ENCODE measurements at places on chromosomes 1 and 21. TPM values are rescaled to one million over a fixed set of nuclear protein-coding genes. Genes with fewer than 3 reads are reported as not detected.
A peak's percentile ranks its signal among the peaks of the same experiment; 100 is the strongest.

DNA sequence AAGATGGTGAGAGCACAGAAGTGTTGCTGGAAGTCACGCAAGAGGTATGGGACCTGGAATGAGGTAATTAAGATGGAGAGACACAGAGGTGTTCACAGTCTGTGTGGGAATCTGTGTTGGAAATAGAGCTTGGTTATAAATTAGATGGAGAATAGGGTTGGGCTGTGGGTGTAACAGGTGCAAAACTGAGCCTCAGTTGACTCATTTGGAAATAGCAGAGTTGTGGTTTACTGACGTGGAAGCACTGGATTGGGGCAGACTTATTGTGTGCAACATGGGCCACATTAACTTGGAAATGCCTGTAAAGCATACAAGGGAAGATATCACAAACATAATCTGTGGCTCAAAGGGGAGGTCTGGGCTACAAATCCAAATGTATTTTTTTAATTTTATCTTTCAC lies 13.0 kb downstream of the CAMSAP2 start:
- no peak for DNase-seq

- DNase-seq = no peak
Measured at GRCh38 chr1:30159015-30159414, 564.4 kb downstream of the MATN1 start.

DNA sequence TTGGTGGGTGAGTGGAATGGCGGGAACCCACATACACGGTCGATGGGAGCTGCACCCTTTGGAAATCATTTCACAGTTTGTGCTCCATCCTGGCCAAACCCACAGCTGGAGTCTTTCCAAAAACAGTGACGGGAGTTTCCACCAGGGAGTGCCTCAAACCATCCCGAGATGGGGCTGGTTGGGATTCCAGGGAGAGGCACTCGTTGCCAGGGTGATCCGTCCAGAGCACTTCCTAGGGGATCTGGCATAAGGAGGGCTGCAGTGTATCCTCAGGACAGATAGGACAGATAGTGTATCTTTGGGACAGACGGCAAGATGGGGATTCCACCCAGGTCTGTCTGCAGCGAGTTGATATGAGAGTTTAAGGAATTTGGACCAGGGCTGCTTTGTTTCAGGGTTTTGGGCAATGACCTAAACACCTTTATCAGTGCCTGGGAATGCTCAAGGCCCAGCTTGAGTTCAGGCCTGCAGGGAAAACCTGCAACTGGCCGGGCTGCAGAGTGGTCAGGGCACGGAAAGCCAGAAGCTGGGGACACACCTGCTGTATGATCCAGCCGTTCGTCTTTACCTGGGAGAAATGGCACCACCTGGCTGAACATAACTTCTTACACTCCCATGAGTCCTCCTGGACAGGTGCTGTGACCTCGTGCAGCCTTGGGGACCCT lies 3.4 kb upstream of the POFUT2 start:
- no peak for DNase-seq

GRCh38 chr1:36961062-36961615 lies 73.2 kb downstream of the GRIK3 start:
- no peak for DNase-seq

DNA sequence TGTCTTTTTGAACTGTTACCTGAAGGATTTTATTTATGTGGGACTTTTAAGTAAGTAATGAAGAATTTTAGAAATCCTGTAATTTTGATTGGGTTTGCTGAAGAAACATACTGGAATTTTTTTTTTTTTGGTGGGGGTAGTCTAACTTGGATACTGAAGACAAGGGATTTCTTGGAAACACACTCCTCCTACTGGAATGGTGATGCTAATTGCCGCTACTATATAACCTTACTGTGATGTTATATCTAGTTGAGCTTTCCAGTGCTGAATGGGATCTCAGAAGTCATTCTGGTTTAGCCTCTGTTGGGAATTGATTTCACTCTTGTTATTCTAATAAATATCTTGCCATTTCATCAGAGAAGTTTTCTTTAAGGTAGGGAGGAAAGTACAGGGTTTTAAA lies 8.4 kb downstream of the PPP2R5A start:
- peak; percentile 58 for DNase-seq

DNA sequence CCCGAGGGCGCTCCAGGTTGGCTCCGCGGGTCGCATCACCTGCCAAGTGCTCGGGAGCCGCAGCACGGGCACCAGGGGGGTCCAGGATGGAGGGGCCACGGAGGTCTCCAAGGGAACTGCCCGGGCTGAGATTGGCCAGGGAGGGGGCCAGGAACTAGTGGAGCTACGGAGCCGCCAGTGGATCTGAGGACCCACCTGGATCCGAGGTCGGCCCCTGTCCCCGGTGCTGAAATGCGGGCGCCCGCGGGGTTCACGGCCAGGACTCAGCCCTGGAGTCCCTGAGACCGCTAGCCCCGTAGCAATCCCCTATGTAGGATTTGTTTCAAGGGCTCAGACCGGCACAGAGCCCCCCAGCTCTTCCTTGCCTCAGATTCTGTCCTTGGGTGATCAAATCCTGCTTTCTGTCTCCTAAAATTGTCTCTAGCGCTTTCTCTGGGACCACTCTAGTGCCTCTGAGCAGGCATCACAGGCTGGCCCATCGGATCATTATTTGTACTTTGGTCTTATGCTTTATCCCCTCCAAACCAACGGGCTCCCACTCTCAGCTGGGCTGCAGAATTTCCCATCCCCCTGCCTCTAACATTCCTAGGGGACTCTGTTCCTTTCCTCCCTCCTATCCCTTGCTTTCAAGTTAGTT lies 27.3 kb downstream of the KIAA2013 start:
- DNase-seq = no peak

- no peak for DNase-seq
Measured at GRCh38 chr21:42735944-42736343, 82.5 kb downstream of the PDE9A start.

GRCh38 chr1:20975668-20976067 lies 188.6 kb upstream of the HP1BP3 start:
- no peak for DNase-seq

DNA sequence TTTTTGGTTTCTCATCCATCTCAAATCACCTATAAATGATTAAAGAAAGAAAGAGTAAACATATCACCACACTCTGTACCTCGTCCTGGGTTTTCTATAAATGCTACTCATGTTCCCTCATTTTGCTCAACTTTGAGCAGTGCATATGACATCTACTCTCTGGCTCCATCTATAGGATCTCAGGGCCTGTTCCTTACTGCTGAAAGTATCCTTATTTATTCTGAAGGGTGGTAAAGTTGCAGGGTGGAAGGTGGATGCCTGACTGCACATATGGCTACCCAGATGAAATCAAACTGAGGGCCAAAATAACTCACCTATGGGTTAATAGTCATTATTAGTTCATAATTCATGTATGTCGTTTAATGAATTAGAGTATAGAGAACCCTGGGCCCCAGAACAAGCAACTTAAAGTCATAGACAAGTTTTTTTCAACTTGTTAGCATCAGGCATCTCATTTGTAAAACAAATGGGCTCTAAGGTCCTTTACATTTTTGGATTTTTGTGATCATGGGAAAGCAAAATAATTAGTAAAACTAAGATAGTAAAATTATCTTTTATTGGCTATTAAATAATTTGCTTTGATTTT lies 46.5 kb downstream of the NCF2 start:
- DNase-seq = peak; percentile 76

DNA sequence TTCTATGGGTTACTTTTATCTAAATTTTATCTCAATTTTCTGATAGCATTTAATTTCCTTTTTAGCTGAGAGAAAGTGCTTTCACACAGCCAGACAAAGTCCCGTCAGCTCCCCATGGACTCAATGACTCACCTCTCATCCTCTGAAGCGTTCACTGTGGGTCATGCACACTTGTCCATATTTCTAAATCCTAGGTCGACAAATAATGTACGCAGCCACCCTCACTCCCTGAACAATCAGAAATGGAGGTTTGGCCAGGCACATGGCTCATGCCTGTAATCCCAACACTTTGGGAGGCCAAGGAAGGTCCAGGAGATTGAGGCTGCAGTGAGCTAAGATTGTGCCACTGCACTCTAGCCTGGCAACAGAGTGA lies 42.4 kb upstream of the COA6 start:
- no peak for DNase-seq

DNA sequence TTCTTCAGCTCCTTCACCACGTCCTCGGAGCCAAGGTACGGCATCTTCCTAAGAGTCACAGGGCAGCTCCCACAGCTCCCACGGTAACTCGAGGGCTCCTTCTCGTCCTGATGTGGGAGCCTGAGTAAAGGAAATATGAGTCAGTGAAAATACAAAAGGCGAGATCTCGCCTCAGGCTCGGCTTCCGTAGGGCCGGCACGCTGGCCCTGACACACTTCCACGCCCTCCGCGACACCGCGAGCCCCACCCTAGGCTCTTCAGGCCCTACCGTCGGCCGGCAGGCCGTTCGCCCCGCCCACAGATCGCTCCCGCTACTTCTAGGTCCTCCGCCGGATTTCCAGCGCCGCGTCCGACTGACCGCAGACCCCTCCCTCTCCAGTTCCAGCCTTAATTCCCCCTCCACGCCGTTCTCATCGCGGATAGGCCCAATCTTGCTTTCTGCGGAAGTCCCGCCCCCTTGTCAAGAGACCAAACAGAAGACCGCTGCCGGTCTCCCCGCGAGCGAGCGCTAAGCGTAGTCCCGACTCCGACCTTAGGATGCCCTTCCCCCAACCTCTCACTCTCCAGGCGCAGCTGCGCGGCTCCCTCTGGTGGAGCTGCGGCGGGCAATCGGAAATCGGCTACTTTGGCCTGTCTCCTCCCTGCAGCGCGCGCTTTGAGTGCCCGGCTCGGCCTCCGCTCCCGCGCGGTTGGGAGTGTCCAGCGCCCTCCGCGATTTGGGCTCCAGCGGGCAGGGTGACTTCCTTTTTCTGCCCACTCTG lies at the start of the genes AP4B1 and DCLRE1B:
TSS of gene AP4B1 (minus strand) at position 126 of the 761 bp plus-strand sequence. CDS start at position 44, 82 bp downstream.
TSS of gene DCLRE1B (plus strand) at position 653 of the 761 bp plus-strand sequence. CDS start 261 bp downstream, outside the sequence.
- peak; percentile 98 for DNase-seq

GRCh38 chr21:30463713-30464112 lies 16.5 kb downstream of the KRTAP19-1 start:
- no peak for DNase-seq

GRCh38 chr1:150273311-150273710 lies 721 bp downstream of the C1orf54 start:
- DNase-seq = no peak

DNA sequence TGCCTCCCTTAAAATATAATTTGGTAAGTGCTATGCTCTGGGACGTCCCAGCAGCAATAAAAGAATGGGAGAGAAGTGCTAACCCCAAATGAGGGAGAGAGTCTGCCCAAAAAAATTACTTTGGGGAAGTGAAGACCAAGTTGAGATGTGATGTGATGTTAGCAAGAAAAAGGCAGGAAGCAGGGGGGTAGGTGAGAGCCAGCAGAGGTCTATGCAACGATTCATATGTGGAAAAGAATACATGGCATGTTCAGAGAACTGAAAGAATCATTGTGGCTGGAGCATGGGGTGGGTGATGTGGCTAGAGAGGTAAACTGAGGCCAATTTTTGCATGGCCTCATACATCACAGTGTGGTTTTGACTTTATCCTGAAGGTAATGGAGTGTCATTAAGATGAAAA lies 5.6 kb upstream of the CTPS1 start:
- no peak for DNase-seq

GRCh38 chr1:67052741-67053534 lies 1.0 kb downstream of the SLC35D1 start:
- peak; percentile 42 for DNase-seq

DNA sequence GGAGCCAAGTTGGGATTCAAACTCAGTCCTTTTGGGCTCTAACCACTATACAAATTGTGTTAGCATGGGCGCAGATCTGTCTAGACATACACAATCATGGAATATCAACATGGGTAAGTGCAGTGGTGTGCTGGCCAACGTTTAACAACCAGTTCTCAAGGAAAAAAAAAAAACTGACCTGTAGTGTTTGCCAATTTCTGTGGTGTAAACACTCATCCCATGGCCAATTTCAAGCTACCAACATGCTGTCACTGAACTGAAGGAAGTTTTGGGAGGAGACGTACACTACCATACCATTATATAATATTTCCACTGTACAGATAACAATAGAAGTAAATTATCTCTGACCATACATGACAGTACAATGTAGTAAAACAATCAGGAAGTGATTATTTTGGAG lies 3.2 kb downstream of the TCEA3 start:
- DNase-seq = no peak

DNA sequence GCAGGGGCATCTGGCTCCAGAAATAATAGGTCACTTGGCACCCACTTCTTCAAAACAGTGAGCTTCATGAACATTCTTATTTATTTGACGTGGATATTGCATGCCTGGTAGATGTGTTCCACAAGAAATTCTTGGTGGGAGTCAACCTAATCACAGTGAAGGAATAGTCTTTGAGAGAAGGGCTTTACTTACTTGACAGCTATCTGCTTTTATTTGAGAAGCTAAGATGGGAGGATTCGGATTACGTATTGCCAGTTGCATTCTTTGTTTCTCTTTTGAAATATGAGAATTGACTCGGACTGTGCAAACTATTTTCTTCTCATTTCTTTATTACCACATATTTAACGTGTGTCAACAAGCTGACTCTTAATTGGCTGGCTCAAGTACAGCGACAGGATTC lies 117.2 kb downstream of the FASLG start:
- DNase-seq = no peak

GRCh38 chr1:226457307-226457712 lies 49.4 kb upstream of the PARP1 start:
- DNase-seq = no peak

DNA sequence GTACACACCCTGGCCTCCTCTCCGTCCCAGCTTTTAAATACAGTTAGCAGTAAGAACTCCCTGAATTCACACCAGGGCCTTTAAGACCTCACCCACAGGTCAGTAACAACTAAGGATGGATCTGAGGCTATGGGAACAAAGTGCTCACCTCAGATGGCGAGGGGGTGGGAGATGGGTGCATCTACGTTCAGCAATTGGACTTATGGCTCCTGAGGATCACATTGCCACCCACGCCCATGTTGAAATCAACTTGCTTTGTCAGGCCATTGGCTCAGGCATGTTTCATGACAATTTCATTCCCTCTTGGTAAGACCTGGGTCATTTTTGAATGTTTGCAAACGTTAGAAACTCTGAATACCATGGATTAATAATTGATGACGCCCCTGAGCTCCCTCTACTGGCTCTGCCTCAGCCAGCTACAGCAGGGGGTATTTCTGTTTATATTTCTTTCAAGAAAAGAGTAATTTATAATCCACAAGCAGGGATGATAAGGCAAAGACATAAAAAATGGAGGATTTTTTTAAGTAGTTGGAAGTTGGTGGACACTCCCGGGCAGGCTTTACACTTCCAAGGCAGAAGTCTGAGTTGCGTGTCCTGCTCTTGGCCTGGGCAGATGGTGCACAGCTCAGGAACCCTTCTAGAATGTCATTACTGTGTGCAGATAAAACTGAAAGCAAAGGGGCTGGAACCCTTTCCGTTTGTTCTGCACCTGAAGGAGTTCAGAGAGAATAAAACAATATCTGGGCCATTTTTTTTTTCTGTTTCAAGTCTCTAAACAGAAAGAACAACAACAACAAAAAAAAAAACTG lies 13.7 kb upstream of the LBR start:
- peak; percentile 96 for DNase-seq

GRCh38 chr1:205633421-205633976 lies 1.7 kb upstream of the ELK4 start:
- DNase-seq = no peak

- peak; percentile 40 for DNase-seq
Measured at GRCh38 chr1:209207701-209208286, 375.7 kb upstream of the CAMK1G start.

- DNase-seq = no peak
Measured at GRCh38 chr1:117586747-117587498, 18.9 kb upstream of the TENT5C start.

Gene CFHR5
- not detected for total RNA-seq

Gene PADI2
- total RNA-seq = 147 TPM

Gene RCSD1
- total RNA-seq = 0.05 TPM

Gene MATN1
- not detected for total RNA-seq

Gene AGO1
- 4.9 TPM for total RNA-seq

Gene DENND2D
- total RNA-seq = 33.4 TPM

Gene CDK18
- total RNA-seq = 14.6 TPM

Gene PAFAH2
- total RNA-seq = 18.5 TPM

Gene GUCA2A
- not detected for total RNA-seq

Gene LCK
- 0.10 TPM for total RNA-seq

Gene AURKAIP1
- total RNA-seq = 75.6 TPM
